ENCODE measurements at places on chromosomes 12 and 14. TPM values are rescaled to one million over a fixed set of nuclear protein-coding genes. Genes with fewer than 3 reads are reported as not detected.

The STRAP gene
- total RNA-seq, result 74.2 TPM

The OR4E2 gene
- total RNA-seq, result not detected

- no peak for DNase-seq
Measured at GRCh38 chr12:115687094-115687493, 590.4 kb downstream of the MED13L start.

The SMCO2 gene
- total RNA-seq, result not detected

The A2ML1 gene
- 0.41 TPM for total RNA-seq

GRCh38 chr12:92739113-92739512, 36.3 kb downstream of the PLEKHG7 start:
- DNase-seq, result no peak

The PTPRO gene
- 204 TPM for total RNA-seq

- DNase-seq, result no peak
Measured at GRCh38 chr14:23063601-23064000, 6.3 kb upstream of the CDH24 start.

DNA sequence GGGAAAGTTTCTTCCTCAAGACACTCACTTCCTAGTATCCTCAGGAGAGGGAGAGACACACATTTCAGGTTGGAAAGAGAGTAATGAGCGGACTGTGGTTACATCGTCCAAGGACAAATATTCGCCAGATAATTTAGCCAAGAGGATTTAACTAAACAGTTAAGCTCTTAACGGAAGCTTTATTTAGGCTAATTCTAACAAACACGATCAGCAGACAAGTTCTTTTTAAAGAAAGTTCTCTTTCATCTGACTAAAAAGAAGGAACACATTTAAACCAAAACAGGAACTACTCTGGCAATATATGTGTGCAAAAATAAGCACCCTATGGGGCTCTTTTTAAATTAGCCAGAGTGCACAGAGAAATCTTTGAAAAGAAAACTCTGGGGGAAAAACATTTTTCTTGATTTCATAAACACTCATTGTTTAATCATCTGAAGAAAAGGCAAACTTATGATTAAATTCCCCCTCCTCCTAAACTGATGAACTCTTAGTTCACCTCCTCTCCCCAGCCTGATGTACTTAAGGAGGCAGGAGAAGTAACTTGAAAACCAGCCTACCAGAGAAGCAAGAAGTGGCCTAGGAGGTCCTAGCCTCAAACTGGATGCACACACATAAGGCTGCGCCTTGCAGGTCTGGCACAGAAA, 13.3 kb upstream of the BTG1 start:
- DNase-seq, result no peak

GRCh38 chr12:13347241-13348043, 150.9 kb downstream of the EMP1 start:
- no peak for DNase-seq

The RAPGEF3 gene
- total RNA-seq, result 7.7 TPM

- DNase-seq, result no peak
Measured at GRCh38 chr12:48198672-48198971, 4.5 kb downstream of the OR10AD1 start.

GRCh38 chr14:79044894-79045624, 874.9 kb downstream of the NRXN3 start:
- no peak for DNase-seq

The RPGRIP1 gene
- total RNA-seq, result not detected

DNA sequence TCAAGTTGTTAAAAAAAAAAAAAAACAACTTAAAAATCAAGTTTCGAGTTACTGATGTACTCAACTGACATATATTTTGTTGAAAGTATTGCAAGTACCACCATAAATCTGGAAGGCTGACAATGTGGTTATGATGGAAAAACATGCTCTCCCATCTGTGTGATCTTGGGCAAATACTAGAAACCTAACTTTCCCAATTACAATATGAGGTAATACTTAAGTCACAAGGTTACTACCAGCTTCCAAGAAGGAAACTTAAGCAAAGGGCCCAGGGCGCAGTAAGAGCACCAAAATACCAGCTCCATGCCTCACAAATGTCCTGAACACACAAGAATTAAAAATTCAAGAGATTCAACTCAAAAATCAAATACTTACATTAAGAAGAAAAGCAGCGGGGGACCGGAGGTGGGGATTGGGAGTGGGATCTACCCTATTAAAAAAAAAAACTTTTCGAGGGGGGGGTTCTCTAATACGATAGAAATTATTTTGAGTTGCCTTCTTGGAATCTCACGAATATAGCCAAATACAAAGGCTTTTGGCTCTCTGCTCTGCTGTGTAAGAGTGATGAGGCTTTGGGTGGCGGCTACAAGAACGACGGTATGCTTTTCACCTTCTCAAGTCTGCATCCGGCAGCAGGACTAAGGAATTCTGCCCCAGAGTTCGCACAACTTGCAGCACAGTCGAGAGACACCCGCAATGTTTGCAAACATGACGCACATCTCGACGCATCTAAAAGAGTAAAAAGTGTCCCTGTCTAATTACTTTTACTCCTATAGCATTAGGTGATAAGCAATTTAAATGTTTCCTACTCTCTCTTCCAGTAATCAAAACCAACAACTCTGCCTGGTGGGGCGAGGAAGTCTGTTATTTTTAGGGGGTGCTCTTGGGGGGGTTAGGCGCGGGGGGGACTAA, 1.1 kb downstream of the SAV1 start:
- DNase-seq, result peak; percentile 20

GRCh38 chr12:66058554-66058953, 72.0 kb downstream of the LLPH start:
- DNase-seq, result no peak

DNA sequence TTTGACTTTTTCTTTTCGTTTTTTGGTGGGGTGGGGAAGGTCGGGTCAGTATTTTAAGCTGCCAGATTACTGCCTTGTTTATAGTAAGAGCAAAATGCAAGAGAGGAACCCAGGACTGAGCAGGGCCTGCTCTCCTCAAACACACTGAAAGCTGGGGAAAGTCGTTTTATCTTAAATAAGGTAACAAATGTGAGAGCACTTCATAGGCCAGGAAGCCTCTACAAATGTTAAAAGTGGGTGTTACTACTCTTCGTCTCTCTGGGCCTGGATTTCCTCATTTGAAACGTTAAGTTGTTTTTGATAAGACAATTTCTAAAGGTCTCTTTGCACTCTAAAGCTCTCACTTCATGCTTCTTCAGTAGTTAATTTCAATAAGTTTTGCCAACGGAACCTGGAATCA, 33.8 kb downstream of the PLEKHG7 start:
- no peak for DNase-seq

DNA sequence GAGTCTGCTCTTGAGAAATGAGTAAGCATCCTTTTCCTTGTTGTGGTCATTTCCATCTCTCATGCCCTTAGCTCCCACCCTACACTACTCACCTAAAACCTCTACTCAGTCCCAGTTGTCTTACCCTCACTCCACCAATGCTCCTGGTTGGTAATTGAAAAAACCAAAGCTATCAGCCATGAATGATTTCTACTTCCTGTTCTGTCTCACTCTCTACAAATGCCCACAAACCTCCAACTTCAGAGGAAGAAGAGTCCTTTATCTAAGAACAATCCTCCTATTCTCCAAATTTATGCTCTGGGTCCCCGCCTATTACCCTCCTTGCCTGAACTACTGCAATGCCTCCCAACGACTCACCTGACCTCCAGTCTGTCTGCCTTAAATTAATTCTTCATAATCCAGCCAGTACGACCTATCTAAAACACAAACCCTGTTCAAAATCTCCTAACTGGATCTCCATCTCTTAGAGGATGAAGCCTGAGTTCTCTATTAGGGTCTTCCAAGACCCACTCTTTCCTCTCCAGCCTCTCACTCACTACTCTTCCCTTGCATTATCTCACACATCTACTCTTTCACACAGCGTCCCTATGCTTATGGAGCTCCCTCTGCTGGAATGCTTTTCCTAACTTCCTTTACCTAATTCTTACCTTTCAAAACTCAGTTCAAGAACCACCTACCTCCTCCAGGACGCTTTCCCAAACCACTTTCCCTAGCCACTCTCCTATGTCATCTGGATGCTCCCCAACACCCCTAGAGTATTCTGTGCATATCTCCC, 2.2 kb downstream of the DHRS1 start:
- no peak for DNase-seq

- peak; percentile 78 for DNase-seq
Measured at GRCh38 chr14:74905595-74906142, 17.4 kb downstream of the RPS6KL1 start.
